ENCODE measurements at places on chromosomes 6 and 20.

DNA sequence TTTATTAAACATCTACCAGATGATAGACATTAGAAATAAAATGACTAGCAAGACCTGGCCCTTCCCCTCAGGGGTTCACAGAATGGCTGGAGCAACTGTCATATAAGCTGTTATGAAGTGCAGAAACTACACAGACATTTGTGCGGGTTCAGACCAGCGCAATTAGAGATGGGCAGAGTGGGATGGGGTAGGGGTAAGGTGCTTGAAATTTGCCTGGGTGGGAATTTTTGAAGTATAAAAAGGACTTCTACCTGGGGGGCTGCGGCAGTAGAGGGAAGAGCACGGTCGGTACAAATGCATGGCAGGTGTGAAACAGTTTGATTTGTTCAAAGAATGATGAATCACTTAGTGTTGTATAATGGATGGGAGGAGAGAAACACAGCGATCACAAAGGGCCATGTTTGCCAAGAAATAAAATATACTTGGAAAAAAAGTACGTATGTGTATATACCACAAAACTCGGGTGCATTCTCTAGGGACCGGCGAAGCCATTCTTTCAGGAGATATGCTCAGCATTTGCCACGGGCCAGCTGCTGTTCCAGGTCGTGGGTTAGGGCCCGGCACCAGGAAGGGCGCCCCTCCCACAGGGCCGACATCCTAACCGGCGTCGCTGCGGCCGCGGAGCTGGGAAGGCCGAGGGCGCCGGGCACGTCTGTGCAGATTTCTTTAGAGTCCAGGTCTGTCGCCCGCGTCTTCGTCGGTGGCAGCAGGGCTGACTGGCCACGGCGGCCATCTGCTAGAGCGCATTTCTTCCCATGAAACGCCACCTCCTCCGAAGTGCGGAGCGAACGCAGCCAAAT lies 809 bp upstream of the NOL7 start:
- DNase-seq = peak; percentile 57

GRCh38 chr6:20900389-20901160 lies 366.3 kb downstream of the CDKAL1 start:
- DNase-seq = no peak

DNA sequence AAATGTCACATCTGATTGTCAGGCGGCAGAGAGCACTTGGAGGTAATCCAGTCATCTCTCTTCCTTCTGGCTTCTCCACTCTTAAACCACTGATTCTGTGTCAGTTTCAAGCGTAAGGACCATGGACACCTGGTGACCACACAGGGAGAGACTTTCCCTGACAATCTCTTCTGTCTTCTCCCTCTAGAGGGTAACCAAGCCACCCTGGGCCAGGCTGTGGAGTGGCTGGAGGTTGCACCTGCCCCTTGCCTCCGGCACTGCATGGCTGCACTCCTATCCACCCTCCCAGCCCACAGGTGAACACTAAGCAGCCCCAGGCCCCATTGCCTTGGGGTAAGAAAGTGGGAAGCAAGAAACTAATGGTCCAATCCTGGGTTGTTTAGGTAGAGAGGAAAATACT lies 78.7 kb downstream of the BFSP1 start:
- no peak for DNase-seq

- no peak for DNase-seq
Observed at GRCh38 chr6:131159578-131159977, 24.3 kb downstream of the AKAP7 start.

DNA sequence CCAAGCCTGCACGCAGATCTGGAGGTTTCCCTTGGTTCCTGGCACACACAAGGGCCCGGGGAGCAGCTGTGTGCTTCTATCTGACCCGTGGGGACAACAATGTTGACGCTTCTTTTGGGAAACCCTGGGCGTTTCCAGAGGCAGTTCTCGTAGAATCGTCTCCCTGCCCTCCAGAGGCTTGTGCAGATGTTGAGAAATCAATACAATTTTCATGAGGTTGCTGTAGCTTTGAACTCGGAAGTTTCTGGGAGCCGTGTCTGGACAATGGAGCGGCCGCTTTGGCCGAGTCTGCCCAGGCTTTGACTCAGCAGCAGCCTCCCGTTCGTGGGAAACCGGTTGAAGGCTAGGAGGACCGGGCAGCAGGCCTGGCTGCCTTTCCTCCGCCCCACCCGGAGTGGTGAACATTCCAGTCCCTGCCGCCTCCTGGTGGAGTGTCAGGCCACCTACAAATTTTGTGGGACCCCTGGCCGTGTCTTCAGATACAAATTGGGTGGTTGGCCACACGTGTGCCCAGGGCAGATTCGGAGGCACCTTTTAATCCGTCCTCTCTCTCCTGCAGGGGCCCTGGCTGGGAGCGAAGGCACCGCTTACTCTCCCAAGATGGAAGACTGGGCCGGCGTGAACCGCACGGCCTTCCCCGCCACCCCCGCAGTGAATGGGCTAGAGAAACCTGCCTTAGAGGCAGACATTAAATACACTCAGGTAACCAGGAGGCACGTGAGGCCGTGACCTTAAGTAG lies 2.7 kb downstream of the PAX1 start:
- DNase-seq = no peak

- DNase-seq = no peak
Observed at GRCh38 chr6:82143041-82143481, 104.5 kb downstream of the IBTK start.

DNA sequence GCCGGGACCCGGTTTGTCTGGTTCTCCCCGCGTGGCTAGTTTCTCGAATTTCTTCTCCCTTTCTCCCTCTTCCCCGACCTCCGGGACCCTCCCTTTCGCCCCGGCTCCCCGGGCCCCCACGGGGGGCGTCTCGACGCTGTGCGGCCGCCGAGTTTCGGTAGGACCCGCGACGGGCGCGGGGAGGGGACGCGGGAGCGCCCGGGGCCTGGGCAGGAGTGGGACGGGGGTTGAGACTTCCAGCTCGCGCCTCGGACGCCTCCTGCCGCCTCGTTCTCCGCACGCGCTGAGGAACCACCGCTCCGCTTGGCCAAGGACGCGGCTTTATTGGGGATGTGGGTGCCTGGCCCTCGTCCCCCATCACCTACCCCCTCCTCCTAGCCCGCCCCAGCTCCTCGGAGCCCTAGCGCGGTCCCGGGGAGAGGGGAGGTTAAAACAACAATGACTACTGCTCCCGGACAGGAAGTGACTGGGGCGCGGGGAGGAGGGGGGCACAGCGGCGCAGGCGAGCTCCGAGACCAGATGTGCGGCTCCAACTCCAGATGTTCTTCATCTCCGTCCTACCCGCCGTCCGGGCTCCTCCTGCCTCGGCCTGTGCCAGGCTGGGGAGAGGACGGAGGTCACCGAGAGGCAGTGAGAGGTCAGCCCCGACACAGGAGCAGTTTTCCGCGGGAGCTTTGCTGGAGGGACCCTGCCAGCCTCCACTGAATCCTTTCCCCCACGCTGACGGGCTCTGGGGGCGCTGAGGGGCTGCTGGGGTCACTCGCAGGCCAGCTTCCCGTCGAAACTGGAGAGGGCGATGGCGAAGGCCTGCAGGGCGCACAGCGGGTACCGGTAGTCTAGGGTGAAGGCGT lies 917 bp upstream of the TEAD3 start:
- DNase-seq = no peak

- no peak for DNase-seq
Observed at GRCh38 chr6:151617539-151617938, 123.7 kb downstream of the CCDC170 start.

- DNase-seq = no peak
Observed at GRCh38 chr6:36766399-36766945, 68.8 kb downstream of the RAB44 start.

GRCh38 chr6:19714434-19715166 lies 122.6 kb upstream of the ID4 start:
- no peak for DNase-seq

DNA sequence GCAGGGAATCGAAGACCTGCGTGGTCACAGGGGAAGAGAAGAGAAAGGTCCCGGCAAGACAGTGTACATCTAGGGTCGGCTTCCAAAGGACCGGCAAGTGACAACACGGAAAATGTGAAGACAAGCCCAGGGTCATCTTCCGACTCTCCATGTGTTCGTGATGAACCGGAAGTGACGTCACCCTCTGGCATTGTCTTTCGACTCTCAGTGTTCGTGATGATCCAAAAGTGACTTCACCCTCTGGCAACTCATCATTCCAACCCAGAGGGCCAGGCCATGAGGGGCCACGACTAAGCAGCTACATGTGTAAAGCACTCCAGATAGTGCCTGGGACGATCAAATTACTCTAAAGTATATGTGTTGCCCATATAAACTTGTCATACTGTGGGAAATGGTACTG lies 290.8 kb downstream of the THBS2 start:
- no peak for DNase-seq

- no peak for DNase-seq
Observed at GRCh38 chr20:32457479-32457986, 99.4 kb downstream of the ASXL1 start.

DNA sequence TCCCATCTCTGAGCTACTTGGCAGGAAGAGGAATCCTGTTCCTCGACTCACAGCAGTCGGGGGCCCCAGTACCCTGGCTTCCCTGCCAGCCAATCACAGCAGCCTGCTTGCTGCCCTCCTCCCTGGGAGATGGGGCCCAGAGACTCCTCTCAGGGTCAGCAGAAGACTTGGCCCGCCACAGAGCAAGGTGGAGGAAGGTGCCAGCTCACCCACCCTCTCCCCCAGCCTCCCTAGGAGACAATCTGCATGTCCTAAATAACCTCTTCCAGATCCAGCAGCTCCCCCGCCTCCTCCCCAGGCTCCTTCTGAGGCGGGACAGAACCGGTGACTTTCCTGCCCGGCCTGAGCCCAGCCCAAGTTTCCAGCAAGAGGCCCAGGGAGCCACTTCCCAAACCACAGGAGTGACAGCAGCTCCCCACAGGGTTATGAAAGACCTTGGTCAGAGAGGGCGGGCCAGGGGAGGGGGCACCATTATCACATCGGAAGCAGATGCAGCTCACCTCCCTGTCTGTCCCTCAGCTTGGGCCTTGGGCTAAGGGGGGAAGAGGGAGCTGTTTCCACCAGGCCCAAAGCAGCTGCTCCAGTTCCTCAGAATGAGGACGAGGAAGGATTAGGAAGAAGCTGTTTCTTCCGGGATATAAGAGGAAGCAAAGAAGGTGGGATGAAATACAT lies 2.3 kb downstream of the CCND3 start:
- DNase-seq = peak; percentile 95

DNA sequence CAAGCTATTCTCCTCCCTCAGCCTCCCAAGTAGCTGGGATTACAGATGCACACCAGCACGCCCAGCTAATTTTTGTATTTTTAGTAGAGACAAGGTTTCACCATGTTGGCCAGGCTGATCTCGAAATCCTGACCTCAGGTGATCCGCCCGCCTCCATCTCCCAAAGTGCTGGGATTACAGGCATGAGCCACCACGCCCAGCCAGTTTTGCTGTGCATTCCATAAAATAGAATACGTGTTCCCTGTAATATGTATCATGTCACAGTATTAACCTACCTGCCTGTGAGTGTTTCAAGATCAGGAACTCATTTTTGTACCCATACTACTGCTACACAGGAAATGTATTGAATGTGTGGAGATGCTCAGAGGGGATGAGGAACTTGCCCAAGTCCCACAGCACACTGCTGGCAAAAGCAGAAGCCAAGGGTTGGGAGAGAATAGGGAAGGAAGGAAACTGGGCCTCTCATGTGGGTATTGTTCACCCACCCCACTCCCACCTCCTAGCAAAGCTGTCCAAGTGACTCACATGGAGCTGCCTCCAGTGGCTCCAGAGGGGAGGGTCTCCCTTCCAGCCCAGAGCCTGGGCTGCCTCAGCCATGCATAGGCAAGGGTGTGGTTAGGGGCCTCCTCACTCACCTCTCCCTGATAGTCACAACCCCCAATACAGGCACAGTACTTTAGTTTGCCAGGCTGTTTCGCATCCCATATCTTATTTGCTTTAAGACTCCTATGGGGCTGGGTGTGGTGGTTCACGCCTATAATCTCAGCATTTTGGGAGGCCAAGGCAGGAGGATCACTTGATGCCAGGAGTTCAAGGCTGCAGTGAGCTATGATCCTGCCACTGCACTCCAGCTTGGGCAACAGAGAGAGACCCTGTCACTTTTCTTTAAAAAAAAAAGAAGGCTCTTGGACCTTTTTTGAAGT lies 9.4 kb downstream of the HM13 start:
- peak; percentile 89 for DNase-seq

GRCh38 chr6:137904822-137905617 lies 38.0 kb downstream of the TNFAIP3 start:
- DNase-seq = no peak

DNA sequence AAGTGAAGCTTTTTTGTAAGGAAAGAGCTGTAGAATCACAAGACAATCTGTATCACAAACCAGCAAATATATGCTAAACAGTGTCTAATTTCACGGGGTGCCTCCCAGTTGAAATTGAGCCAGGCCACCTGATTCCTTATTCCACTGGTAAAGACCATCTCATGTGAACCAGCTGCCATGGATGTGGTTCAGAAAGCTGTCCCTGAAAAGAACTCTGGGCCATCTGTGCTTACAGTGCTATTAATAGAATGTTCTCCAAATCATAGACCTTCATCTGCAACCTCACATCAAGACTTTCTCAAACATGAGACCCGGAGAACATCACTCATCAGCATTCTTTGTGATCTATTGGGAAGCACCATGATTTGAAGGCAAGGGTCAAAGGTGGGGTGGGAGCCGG lies 89.7 kb downstream of the FBXO5 start:
- no peak for DNase-seq

DNA sequence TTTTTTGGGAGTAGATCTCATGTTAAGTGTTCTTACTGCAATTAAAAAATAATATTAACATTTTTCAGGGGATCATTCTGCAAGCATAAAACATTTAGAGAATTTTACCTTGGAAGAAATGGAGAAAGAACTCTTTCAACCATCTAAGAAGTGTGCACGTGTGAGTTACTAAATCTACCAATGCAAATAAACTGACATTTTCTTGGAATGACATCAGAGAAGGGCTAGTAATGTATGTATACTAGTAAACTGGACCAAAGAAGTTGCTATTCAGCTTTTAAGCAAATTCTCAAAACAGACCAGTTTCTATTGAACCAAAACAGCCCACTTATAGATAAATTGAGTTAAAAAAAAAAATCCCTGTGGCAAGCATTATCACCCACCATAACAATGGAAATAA lies 191.2 kb downstream of the BTBD3 start:
- DNase-seq = no peak

DNA sequence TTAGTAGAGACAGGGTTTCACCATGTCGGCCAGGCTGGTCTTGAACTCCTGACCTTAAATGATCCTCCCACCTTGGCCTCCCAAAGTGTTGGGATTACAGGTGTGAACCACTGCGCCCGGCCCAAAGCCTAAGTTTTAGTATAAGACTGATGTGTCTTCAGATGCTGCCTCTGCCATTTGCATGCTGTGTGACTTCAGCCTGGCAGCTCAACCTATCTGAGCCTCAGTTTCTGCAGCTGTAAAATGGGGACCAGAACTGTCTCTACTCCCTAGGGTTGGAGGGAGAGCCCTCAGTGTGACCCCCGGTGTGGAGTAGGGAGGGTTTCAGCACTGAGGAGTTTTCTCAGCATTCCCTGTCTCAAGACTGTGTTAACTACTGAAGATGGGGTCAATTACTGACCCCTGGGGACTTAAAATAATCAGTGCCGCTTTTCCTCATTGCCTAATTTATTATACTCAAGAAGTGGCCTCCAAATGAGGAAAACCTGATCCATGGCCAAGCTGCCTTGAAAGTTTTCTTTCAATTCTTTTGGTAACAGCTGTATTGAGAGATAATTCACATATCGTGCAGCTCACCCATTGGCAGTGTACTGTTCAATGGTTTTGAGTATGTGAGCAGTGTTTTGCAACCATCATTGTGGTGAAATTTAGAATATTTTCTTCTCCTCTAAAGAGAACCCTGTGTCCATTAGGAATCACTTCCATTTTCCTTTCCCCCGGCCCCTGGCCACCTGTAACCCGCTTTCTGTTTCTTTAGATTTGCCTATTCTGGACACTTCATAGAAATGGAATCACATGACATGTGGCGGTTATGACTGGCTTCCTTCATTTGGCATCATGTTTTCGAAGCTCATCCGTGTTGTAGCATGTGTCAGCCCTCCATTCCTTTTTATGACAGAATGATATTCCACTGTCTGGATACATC lies 64.8 kb downstream of the PHACTR3 start:
- no peak for DNase-seq

All from AML-193 (cell line).